ENCODE measurements at places on chromosomes 3 and 15.

- no peak for DNase-seq
These were observed 63.2 kb upstream of the RAD18 start for GRCh38 chr3:9026320-9027045.

GRCh38 chr3:176514297-176514696 is 683.0 kb downstream of the TBL1XR1 start:
- DNase-seq, result no peak

DNA sequence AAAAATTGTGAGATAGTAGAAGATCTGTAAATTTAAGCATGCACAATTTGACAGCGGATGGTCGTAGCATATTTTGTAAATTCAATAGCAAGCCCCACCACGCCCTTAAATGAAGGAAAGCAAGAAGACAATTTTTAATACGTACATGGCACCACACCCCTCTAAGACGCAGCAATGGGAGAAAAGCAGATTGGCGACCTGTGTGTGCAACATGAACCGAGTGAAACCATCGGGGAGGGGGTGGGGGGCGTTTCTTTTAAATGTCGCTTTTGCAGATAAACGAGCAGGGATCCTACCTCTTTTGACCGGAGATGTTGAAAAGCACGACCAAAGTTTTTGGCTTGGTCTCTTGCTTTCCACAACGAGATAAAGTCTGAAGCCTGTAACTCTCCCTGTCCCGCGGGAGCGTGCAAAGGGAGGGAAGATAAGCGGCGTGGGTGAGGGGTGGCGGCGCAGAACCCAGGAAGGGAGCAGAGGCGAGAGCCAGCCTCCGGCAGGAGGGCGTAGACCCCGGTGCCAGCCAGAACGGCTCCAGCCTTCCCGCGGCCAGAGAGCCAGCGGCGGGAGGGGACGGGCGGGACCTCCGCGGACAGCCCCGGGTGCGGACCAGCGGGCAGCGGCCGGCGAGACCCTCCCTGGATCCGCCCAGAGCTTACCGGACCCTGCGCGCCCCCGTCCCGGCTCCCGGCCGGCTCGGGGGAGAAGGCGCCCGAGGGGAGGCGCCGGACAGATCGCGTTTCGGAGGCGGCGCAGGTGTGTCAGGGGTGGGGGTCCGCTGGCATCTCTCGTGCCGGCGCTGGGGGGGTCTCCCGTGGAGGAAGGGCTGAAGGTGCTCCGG is at the start of gene CHL1:
CHL1 (plus strand) TSS at position 453 of the 838 bp plus-strand sequence. CDS start 123,014 bp downstream, outside the sequence.
- no peak for DNase-seq

DNA sequence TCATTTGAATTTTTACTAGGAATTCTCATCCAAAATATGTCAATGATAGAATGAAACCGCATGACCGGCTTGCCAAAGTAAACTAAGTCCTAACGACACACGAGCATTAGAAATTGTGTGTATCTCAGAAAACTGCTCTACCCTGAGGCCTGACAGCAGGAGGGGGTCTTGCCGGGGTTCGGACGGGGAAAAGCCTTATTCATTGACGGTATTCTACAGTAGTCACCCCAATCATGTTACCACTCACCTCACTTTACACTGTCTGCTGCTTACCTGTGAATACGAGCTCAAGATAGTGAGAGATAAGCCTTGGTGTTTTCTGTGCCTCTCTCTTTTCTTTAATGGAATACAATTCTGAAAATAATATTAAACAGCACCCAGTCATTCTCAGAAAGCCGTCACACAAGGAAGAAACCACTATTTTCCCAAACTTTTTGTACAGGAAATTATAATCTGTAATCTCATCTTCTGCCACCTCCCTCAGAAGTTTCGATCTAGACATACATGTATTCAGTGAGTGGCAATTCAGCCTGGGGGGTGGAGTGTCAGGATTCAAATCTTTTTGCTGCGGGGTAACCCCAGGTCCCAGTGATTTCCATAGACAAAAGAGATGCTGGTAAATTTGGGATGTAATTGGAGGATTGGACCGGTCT is 492 bp upstream of the FAM43A start:
- no peak for DNase-seq

DNA sequence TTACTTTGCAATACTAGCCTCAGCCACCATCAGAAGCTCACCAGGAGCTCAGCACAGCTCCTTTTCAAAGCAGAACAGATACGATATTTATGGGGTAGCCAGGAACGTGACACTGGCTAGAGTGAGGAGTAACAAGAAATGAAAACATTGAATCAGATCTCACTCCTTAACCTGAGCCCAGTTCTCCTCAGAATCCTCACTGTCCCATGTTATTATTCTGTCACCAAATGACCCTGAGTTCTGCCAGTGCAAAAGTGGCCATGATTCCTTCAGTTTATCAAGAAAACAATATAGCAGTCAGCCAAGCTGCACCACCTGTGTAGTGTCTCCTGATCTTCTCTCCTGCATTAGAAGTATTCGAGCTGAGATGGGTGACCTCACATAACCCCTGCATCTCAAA is 956.7 kb downstream of the TUSC7 start:
- DNase-seq, result no peak

DNA sequence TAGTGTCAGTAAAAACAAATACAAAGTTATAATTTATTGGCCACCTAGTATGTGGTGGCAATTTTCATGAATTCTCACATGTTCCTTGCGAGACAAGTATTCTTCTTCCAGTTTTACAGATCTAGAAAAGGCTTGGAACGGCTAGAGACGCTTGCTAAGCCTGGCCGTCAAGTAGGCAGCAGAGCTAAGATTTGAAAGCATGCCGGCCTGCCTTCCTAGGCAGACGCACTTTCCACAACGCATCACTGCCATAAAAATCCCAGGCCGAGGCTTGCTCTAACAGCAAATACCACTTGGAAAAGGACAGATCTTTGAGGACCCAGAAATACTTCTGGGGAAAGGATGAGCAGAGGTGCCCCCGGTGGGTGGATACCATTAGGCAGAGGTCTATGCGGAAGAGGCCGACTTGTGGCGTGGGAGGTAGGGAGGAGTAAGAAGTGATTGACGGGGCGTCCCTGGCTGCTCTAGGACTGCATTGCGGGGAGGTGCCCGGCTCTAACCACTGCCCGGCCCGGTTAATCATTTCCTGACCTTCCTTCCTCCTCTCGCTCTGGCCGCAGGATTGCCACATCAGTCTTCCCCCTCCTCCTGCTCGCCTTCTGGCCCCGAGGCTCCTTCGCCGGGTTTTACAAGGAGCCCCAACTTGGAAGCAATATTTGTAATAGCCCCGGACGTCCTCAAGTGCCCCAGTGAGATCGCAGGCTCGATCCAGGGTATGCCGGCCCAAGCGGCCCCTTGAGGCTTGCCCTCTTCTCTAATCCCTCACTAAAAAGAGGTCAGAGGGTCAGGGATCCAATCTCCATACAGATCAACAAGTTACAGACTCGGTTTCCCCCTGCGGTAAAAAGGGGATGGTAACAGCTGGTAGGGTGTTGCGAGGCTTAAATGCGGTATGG is 1.3 kb upstream of the USP3 start:
- DNase-seq, result peak; percentile 80

GRCh38 chr3:45826321-45826720 is 15.6 kb downstream of the LZTFL1 start:
- DNase-seq, result no peak

DNA sequence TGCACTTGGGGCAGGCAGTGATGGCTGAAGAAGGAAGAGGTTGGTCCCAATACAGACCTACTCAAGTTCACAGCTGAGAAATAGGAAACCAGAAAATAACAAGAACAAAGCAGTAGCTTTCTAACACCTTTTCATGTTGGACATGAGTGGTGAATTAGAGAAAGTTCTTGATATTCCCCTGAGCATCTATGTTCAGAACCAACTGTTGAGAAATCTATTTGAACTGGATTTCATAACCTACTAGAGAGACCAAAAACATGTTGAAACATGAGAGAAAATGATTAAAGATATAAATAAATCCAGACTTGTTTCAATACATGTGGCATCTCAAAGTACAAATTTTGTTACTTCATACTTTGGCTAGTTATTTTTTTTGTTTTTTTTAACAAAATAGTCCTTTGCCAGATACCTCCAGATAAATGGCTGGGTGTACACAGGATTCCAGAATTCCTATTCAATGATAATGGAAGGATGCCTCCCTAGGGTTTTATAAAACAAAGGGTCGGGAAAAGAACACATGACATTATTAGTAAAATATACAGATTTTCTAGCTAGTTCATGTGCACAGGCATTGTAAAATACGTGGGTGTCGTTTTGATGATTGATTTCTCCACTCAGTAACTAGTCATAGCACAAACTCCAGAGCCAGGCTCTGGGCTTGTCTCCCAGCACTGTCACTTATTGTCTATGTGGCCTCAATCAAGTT is 34.4 kb upstream of the TNFSF10 start:
- DNase-seq, result no peak

- no peak for DNase-seq
These were observed 15.3 kb upstream of the SH3BP5 start for GRCh38 chr3:15347737-15348110.

DNA sequence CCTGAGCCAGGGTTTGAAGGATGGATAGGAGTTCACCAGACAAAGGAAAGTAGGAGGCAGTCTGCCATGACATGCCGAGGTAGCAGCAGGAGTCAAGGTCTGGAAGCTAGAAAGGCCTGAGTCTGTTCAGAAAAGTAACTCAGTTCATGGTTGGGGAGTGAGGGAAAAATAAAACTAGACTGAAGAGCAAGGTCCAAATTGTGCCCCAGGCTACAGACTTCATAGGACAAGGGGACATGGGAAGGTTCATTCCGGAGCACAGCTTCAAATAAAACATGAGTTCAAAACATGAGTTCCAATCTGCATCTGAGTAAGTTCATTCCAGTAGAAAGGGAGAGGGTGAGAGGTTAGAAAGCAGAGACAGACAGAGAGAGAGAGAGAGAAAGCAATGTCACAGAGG is 39.7 kb downstream of the BFSP2 start:
- DNase-seq, result no peak

DNA sequence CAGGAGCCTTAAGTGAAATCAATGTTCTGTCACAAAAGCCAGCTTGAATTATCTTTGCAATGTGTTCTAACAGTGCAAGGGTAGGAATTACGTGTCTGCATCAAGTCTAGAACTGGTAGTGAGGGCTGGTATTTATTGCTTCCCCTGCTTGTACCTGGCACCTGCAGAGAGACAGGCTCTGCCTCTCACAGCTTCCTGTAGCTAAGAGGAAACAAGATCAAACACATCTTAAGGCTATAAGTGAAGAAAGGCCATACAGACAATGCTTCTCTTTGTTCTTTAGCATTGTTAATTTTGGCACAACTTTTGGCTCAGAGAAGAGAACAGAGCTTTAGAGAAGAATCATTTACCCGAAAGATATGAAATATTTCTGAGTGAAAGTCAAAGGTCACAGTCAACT is 479.9 kb downstream of the GRM7 start:
- DNase-seq, result no peak

- no peak for DNase-seq
These were observed 133.3 kb downstream of the CMSS1 start for GRCh38 chr3:99950921-99951320.

DNA sequence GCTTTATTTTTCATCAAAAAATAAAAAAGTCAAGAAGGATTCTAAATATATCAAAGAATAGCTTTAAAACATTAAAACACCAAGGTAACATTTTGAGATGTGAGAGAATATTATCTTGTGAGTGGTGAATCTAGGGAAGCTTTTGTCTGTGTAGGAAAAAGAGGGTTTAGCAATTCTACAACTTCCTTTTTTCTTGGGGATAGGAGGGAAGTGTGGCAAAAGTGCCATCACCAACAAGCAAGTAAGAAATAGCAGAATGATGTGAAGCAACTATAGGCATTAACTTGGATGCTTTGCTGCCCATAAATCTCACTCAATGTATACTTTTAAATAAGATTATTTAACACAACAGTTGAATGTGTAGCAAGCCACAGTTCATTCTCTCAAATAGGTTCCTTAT is 57.8 kb upstream of the SUCLG2 start:
- DNase-seq, result no peak

DNA sequence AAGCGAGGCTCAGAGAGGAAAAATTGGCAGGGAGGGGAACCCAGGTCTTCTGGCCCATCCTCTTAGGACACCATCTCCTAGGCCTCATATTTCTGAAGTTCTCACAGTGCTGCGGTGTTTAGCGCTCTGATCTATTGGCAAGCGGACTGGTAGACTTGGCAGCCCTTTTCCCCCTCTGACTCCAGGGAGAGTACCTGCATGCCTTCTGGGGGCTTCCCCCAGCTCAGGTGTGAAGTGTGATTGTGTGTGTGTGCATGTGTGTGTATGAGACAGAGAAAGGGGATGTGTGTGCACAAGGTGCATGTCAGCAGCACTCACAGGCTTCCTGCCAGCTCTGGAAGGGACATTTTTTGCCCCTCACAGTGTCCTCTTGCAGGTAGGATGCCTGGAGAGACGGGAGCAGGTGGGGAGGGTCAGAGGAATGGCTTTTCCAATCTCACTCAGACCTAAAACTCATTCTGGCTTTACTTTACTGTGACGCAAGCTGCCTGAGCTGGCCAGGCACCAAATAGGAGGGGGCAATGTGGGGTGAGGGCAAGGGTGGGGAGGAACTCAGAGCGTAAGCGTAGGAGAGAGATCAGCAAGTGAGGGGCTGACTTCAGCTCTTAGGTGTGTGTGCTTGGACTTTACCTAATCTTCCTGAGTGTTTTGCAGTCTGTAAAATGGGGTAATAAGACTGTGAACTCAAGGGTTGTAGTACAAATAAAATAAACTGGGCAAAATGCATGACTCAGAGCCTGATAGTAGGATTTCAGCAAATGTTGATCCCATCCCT is 4.0 kb upstream of the IL17RE start:
- DNase-seq, result no peak

DNA sequence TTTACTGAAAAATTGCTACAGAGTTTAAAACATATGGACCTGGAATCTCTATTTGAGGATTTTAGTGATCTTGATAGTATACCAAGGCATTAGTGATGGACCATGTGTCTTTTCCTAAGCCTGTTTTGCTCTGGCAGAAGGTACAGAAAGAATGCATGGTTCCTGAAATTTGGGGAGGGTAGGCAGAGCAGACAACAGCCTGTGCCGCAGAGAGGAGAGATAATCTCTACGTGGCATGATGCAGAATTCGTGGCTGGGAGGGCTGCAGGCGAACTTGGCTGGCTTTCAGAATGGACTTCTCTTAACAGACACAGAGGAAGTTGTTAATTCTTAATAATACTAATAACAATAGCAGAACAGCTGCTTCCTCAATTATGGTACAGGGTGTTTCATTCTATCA is 137.5 kb upstream of the FOXB1 start:
- DNase-seq, result no peak

GRCh38 chr3:151859233-151859673 is 14.2 kb upstream of the SUCNR1 start:
- no peak for DNase-seq

DNA sequence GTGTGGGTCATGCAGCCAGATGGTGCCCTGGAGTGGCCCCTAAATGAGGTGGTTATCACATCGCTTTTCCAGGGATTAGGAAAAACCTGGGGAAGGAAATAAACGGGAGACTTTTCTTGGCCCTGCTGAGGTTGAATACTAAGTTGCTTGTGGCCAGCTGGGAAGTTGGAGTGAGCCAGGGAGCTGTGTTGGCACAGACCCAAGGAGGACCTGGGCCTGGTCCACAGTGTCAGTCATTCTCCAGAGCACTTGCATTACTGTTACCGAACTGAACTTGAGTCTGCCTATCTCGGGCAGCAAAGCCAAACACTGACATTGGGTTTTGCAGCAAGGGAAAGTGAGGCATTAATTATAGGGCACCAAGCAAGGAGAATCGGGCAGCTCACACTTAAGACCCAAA is 339.0 kb downstream of the GABRB3 start:
- DNase-seq, result no peak

GRCh38 chr3:159907828-159908227 is 80.8 kb upstream of the IL12A start:
- DNase-seq, result no peak

Data from activated CD4-positive, alpha-beta T cell treated with anti-CD3 and anti-CD28 coated beads for 4 hours (primary cell).